ENCODE measurements at places on chromosomes 3 and 15.

- DNase-seq = no peak
These were observed 439.2 kb upstream of the EPHA3 start for GRCh38 chr3:88668180-88668579.

DNA sequence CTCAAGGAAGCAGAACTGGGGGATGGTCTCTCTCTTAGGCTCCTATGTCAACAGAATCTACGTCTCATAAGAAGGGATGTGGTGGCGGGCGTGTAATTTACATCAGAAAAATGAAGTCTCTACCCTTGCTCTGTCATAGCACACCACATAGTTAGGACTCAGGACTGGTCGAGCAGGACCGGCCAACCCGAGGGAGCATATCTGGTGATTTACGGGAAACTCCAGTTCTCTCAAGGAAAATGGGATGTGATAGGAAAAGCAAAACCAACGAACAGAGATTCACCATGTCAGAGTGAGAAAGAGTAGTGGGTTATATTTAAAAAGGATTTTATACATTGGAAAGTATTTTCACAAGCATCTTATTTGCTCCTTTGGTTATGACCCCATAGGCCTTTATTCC lies 54.7 kb downstream of the IGF2BP2 start:
- no peak for DNase-seq

DNA sequence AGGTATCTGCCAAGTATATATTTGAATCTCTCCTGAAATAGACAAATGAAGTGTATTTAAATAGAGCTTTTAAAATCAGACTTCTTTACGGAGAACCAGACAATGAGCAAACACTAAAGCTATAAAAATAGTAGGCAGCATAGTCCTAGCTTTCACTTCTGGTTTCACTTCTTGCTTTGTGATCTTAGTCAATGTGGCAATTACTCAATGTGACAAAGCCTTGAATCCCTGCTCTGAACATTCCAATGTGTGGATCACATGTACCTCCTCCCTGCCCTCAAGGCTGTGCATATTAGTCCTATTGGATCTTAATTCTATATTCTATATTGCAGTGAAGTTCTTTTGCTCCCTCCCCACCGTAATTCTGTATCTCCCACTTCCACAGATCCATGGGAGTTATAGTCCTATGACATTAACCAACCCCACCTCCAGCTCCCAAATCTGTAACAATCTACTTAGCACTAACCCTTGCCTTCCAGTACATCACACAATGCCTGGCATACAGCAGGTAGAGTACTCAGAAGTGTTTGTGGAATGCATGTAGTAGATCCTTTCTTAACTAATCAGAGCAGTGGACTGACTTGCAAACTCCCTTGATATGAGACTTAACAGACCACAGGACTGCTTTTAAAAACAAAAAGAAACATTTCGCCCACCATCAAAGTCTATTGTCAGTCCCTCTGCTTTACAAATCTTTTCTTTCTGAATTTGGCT lies 24.3 kb upstream of the CP start:
- no peak for DNase-seq

DNA sequence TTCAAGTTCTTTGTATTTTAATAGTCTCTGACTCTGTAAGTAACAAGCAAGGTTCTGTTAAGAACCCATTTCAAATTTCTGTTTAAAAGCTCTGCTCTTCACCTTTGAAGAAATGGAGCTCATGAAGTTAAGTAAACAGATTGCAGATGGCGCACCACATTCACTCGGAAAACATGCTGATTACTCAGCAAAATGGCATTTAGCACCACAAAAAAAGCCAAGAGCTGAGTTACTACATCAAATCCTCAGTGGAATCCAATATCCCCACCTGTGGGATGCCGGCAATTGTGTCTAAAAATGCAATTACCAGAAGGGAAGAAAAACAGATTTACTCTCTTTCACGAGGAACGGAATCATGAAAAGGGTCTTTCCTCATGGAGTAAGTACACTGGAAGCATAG lies 758.0 kb downstream of the NTRK3 start:
- DNase-seq = no peak

DNA sequence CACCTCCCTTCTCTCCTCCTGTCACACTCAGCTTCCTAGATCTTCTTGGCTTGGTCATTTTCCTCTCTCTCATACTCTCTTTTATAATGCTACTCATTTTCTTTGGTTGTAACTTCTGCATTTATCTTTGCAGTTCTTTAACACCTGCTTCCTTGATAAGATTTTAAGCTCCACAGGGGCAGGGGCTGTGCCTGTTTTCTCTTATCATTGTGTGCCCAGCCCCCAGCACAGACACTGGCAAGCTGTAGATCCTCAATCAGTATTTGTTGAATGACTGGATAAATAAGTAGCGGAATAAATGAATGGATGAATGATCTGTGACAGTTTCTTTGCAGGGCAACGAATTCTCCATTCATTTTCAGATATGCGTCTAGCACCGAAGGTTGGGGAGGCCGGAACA lies 64.3 kb upstream of the MEX3B start:
- no peak for DNase-seq

DNA sequence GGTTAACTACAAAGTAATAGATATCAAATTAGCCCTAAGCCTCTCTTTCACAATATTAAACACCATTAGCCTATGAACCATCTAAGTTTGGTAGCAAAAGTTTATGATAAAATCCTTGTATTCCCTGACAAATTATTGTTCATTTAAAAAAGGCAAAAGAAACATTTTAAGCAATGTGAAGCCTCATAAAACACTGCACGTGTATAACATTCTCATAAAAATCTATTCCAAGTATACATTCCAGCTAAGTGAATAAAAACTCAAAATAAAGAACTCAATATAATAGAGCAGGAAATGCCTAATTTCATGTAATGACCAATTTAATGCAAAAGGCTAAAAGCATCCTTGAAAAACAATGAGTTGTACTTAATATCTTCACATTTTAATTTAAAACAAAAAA lies 27.7 kb downstream of the TNIK start:
- DNase-seq = no peak

DNA sequence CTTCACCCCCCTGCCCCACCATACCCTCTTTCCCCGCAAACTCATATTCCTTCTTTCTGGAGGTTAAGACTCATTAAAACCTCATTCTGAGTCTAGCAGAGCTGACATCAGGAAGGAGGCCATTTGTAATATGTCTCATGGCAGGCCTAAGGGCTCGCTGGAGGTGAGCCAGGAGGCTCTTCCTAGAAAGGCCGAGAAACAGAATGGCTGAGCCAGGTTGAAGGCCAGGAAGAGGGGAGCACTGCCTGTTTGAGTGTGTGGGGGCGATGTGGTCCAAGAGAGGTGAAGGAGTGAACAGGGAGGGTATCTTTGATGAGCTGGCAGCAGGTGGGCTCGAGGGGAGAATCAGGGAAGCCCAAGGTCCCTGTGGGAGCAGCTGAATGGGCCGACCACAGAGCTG lies 317.3 kb downstream of the TLE3 start:
- DNase-seq = no peak

DNA sequence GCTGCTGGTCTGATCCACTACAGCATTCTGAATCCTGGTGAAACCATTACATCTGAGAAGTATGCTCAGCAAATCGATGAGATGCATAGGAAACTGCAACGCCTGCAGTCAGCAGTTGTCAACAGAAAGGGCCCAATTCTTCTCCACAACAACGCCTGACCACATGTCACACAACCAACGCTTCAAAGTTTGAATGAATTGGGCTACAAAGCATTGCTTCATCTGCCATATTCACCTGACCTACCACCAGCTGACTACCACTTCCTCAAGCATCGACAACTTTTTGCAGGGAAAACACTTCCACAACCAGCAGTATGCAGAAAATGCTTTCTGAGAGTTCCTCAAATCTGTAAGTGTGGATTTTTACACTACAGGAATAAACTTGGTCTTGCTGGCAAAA lies 54.7 kb upstream of the C2CD4B start:
- no peak for DNase-seq

DNA sequence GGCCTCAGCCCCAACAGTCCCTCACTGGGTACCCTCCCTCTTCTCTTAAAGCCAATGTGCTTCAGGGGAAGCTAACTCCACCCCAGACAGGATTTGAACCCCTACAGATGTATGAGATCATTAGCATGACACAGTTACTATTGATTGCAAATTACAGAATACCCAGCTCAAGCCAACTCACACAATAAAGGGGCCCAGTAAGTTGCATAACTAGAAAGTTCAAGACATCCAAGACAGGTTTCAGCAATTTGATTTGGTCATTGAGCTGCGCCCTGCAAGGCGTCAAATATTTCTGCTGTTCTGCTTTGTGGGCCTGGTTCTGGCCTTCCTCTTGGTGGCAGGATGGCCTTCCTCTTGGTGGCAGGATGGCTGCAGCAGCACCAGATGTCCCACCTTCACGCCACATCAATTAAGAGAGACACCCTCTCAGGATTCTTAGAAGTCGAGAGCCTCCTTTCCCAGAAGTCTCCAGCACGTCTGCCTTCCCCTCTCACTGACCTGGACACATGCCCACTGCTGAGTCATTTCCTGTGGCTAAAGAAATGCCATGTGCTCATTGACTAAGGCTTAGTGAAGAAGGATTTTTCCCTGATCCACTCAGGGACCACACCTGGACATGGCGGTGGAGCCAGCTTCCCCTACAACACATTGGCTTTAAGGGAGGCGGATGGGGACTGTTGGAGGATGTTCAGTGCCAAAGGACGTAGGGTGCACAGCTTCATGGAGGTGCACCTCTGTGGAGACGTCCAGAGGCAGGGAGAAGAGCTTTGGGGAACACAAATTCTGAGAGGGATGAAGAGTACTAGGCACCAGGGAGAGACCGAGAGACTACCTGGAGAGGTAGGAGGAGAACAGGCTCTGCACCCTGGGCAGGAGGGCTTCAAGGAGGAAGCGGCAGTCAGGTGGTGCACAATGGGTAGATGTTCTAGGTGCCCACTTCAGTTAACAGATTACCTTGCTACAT lies 49.1 kb downstream of the DNASE1L3 start:
- no peak for DNase-seq

DNA sequence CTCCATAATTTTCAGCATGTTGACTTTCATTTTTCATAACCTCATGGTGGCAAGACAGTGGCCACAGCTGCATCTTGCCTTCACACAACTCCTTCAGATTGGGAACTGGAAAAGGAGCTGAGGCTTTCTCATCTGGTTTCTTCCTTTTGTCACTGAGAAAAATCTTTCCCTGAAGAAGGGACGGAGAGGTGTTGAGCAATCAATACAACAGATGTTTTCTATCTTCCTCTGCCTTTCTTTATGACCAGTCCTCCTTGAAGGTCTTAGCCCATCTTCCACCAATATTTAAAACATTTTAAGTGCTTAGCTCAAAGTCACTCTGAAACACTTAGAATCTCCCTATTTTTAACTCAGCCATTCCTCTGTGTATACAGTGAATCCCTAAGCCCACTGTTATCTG lies 11.9 kb downstream of the ZNF660 start:
- no peak for DNase-seq

DNA sequence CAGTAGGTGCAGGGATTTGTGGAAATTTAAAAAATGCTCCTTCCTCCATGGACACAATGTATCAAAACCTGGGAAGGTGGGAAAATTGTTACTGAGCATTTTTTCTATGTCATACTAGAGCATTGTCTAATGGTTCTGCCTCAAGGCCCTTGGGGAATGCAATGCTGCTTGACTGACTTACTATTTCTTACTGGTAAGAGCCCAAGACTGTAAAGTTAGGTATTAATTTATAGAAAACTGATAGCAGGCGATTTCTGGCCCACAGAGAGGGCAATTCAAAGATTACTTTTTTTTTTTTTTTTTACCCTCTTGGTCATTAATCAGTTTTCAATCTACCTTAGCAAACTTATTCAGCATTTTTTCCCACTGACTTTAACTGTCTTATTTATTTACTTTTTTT lies 38.5 kb upstream of the MRPL3 start:
- no peak for DNase-seq

GRCh38 chr3:187522890-187523289 lies 147.3 kb downstream of the SST start:
- no peak for DNase-seq

DNA sequence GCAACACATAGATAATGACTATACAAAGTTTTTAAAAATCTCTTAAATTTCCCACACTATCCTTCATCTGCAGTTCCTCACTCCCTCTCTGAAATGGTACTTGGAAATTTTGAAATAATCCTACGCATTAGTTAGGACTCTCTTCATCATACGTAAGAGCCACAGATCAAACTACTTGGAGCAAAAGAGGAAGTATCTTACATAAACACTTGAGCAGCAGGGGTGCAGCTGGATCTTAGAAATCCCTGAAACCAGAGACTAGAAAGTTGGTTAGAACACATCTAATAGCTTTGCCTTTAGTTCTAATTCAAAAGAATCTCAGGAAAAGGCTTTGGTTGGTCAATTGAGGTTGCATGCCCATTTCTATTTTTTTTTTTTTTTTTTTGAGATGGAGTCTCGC lies 38.8 kb upstream of the ZNF445 start:
- no peak for DNase-seq

DNA sequence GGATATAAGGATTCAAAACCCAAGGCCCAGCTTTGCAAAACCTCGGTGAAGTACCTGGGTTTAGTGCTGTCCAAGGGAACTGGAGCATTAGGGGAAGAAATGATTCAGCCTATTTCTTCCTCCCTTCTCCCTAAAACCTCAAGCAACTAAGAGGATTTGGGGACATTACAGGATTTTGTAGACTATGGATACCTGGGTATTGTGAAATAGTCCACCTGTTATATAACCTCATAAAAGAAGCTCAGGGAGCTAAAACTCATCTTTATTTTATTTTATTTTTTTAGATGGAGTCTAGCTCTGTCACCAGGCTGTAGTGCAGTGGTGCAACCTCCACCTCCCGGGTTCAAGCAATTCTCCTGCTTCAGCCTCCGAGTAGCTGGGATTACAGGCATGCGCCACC lies 8.7 kb upstream of the SMCO1 start:
- DNase-seq = no peak

DNA sequence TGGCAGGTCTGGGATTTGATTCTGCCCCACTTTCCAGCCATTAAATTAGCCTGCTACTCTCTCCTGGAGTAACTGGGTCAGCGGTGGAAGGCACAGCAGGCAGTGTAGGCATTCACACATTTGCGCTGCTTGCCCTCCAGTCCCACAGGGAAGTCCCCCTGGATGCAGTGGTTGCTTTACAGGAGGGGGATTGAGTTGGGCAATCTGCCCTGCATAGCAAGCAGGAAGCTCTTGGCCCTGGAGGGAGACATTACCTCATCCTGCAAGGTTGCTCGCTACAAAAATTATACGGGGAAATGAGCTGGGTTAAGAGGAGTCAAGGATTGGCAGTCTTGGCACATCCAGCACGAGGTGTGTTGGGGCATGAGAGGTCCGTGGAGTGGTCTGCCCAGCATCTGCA lies 14.8 kb downstream of the MCM2 start:
- DNase-seq = no peak

Measured in SK-N-SH (cell line).